ENCODE measurements at places on chromosomes 1 and 21. TPM values are rescaled to one million over a fixed set of nuclear protein-coding genes. Genes with fewer than 3 reads are reported as not detected.

The INAVA gene
- not detected for total RNA-seq

The MAN1A2 gene
- total RNA-seq: 18.3 TPM

DNA sequence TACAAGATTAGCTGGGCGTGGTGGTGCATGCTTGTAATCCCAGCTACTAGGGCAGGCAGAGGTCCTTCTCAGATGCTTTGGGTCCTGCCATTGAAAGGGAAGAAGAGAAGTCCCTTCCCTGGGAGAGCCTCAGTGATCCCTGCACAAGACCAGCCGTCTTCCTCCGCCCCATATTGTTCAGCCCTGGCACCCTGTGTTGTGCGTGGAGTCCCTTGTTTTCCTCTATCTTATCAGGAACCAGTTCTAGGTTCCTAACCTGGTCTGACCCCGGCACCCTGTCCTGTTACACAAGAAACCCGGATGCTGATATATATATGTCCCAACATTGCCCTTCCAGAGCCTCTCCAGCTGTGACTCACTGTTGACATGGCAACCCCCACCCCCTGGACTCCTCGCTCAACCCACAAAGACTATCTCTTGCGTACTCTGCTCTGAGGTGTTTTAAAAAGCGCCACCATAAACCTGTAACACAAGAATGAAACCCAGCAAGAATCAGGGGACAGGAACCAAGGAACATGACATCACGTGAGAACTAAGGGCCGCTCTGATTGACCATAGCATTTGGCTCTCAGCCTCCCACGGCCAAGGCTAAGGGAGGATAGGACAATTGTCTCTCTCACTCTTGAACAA, 4.8 kb downstream of the MX2 start:
- DNase-seq: no peak

DNA sequence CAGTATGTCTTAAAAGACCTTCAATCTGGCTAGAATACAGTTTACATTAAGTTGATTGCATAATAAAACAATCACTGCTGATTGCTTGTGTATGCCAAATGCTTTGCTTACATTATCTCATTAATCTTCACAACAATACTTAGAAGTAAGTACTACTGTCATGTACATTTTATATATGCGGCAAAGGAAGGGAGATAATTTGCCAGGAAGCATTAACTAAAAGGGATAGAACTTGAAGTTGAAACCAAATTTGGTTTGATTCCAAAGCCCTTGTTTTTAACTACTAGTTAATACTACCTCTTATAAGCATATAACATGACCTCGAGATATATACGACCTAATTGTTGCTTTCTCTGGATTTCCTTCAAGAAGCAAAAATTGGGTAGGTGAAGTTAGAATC, 155.8 kb downstream of the NTMT2 start:
- no peak for DNase-seq

The CLDN17 gene
- not detected for total RNA-seq

- DNase-seq: no peak
Observed at GRCh38 chr1:211495584-211495983, 3.6 kb upstream of the RD3 start.

- DNase-seq: no peak
Observed at GRCh38 chr1:161175771-161176453, 1.4 kb downstream of the B4GALT3 start.

The OR2M3 gene
- total RNA-seq: not detected

- no peak for DNase-seq
Observed at GRCh38 chr1:112673592-112674439, 643 bp upstream of the MOV10 start.

Measured in activated naive CD8-positive, alpha-beta T cell treated with anti-CD3 and anti-CD28 coated beads for 36 hours (primary cell).